ENCODE measurements at places on chromosomes 2 and 18. TPM values are rescaled to one million over a fixed set of nuclear protein-coding genes. Genes with fewer than 3 reads are reported as not detected.

- DNase-seq = no peak
These were observed 333.0 kb downstream of the RPRM start for GRCh38 chr2:153145470-153145978.

DNA sequence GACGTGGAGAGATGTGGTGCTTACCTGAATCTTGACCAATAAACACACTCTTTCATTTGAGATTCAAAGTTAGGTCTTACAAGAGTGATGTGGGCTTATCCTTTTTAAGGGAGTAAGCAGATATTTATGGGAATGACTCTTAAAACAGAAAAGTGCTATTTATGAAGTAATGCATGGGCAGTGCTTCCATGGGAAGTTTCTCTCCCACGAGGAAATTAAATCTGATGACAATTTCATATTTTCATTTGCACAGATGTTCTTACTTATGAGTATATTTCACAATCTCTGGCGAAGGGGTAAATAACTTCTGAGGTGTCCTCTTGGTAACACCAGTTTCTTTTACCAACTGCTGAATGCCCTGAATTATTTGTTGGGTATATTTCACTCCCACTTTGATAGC is 21.0 kb downstream of the PNPT1 start:
- no peak for DNase-seq

GRCh38 chr2:198587741-198588140 is 783.3 kb downstream of the PLCL1 start:
- DNase-seq = no peak

GRCh38 chr2:96403481-96403880 is 67.9 kb downstream of the NCAPH start:
- DNase-seq = no peak

Gene GAREM2
- 4.5 TPM for total RNA-seq

Gene IGFBP2
- 229 TPM for total RNA-seq

Gene ATP8B1
- 100 TPM for total RNA-seq
